ENCODE measurements at places on chromosomes 5 and 9. TPM values are rescaled to one million over a fixed set of nuclear protein-coding genes. Genes with fewer than 3 reads are reported as not detected.

ARSI gene
- not detected for polyA plus RNA-seq

ERCC6L2 gene
- polyA plus RNA-seq, result 18.3 TPM

TMC1 gene
- polyA plus RNA-seq, result not detected

RNF180 gene
- polyA plus RNA-seq, result not detected

PCDHGA2 gene
- not detected for polyA plus RNA-seq

WDR31 gene
- polyA plus RNA-seq, result not detected

- H3K4me3 ChIP-seq, result no peak overlapping the region
- no peak overlapping the region for H3K27ac ChIP-seq
- DNase-seq, result no peak
- H3K36me3 ChIP-seq, result no peaks in the 10 kb centered on the region
Observed at GRCh38 chr5:179438011-179438441, 92.8 kb upstream of the ADAMTS2 start.

DNA sequence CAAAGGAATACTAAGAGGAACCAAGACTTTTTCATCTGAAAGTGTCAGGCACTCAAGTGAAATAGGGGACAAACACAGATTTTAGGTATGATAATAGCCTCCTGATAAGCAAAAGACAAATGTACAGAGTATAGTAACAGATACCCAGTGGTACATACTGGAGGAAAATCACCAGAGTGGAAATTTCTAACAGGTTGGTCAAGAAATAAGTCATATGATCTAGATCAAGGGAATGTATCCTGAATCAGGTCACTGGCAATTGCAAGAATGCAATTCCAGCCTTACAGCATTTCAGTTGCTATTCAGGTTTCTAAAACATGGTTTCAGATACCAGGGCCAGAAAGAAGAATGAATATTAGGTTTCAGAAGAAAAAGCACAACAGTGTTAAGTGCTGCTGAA, 82.2 kb upstream of the SLCO6A1 start:
- H3K36me3 ChIP-seq, result no peaks in the 10 kb centered on the region
- no peak overlapping the region for H3K27ac ChIP-seq
- DNase-seq, result no peak
- peaks cover 2% of the 10 kb centered on the region for H3K27me3 ChIP-seq
- H3K4me1 ChIP-seq, result no peaks in the 10 kb centered on the region
- no peak overlapping the region for H3K4me3 ChIP-seq

DNA sequence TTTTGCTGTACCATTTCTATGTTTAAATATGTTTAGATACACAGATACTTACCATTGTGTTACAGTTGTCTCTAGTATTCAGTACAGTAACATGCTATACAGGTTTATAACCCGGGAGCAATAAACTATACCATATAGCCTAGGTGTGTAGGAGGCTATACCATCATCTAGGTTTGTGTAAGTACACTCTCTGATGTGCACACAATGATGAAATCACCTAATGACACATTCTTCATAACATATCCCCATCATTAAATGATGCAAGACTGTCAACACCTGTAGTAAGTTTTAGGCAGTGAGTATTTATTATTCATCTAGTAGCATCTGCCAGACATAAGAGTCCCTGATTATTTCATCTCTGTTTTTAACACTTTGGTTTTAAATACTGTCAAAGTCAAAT, 7.3 kb upstream of the DHFR start:
- H3K27ac ChIP-seq, result no peak overlapping the region
- H3K4me3 ChIP-seq, result no peak overlapping the region
- DNase-seq, result no peak
- peaks cover 16% of the 10 kb centered on the region for H3K4me1 ChIP-seq
- no peaks in the 10 kb centered on the region for H3K27me3 ChIP-seq
- H3K36me3 ChIP-seq, result peaks cover 40% of the 10 kb centered on the region

GRCh38 chr5:72540759-72541438, 33.7 kb upstream of the ZNF366 start:
- H3K27ac ChIP-seq, result no peak overlapping the region
- H3K27me3 ChIP-seq, result no peaks in the 10 kb centered on the region
- H3K36me3 ChIP-seq, result no peaks in the 10 kb centered on the region
- no peaks in the 10 kb centered on the region for H3K4me1 ChIP-seq
- H3K4me3 ChIP-seq, result no peak overlapping the region

DNA sequence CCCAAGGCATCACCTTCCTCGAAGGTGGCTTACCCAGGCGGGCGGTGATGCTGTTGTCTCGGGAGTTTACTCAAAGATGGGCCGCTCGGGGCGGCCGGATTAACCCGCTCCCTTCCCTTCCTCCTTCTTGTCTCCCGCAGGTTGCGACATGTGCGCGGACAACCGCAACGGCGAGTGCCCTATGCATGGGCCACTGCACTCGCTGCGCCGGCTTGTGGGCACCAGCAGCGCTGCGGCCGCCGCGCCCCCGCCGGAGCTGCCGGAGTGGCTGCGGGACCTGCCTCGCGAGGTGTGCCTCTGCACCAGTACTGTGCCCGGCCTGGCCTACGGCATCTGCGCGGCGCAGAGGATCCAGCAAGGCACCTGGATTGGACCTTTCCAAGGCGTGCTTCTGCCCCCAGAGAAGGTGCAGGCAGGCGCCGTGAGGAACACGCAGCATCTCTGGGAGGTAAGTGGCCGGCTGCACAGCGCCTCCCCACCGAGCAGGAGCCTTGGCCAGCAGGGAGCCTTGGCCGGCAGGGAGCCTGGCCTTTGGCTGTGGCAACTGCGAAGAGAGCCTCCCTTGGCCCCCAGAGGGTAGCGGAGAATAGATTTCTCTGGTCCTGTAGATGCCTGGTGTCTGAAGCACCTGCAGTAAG, 10.6 kb downstream of the PRDM6 start:
- no peaks in the 10 kb centered on the region for H3K36me3 ChIP-seq
- DNase-seq, result no peak
- H3K27me3 ChIP-seq, result peaks cover 17% of the 10 kb centered on the region
- no peak overlapping the region for H3K4me3 ChIP-seq
- H3K27ac ChIP-seq, result no peak overlapping the region
- no peaks in the 10 kb centered on the region for H3K4me1 ChIP-seq

DNA sequence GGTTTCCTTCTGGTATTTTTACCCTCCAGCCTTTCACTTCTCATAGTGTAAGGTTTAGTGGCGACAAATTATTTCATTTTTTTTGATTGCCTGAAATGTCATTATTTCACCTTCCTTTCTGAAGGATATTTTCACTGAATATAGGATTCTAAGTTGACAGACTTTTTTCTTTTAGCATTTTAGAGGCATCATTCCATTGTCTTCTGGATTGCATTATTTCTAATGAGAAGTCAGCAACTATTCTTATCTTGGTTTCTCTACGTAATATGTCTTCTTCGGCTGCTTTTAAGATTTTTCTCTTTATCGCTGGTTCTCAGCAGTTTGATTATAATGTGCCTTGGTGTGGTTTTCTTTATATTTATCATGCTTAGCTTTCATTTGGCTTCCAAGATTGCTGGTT, 194.2 kb downstream of the GAPVD1 start:
- no peaks in the 10 kb centered on the region for H3K27me3 ChIP-seq
- H3K36me3 ChIP-seq, result peaks cover 26% of the 10 kb centered on the region
- H3K27ac ChIP-seq, result no peak overlapping the region
- no peaks in the 10 kb centered on the region for H3K4me1 ChIP-seq

DNA sequence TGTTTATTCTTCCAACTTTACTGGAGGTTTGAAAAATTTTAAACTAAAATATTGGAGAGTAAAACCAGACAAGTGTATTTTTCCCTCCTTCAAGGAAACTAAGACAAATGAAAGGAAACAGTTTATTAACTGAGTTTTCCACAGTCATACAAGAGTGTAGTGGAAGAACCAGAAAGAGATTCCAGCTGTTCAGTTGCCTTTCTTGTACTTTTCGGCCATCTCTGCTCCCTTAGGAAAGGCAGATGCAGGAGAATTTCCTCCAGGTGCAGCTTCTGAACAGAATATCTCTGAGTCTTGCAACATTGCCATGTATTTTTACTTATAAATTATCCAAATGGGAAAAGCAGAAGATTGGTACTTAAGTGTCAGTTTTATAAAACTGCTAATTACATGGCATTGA, 217.1 kb downstream of the MAST4 start:
- peaks cover 4% of the 10 kb centered on the region for H3K27me3 ChIP-seq
- H3K27ac ChIP-seq, result no peak overlapping the region
- no peak overlapping the region for H3K4me3 ChIP-seq
- H3K4me1 ChIP-seq, result no peaks in the 10 kb centered on the region

- no peak for DNase-seq
- no peaks in the 10 kb centered on the region for H3K27me3 ChIP-seq
- no peak overlapping the region for H3K4me3 ChIP-seq
- no peak overlapping the region for H3K27ac ChIP-seq
Observed at GRCh38 chr5:92758552-92758951, 822.5 kb downstream of the NR2F1-AS1 start.

DNA sequence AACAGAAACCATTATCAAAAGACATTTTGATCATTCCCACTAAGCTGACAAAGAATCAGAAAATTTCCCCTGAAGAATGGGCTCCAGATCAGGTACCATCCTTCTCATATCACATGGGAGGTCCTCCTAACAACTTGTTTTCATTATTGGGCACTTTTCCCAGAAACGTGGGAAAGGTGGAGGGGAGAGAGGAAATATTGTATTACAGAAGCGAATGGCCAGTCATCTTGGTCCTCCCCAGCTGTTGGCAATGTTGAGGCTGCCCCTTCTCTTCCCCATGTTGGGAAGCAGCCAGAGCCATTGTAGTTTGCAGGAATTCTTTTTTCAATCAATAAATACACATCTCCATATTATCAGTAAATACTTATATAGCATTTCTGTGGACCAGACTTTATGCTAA, 126.2 kb upstream of the ZNF608 start:
- no peak overlapping the region for H3K4me3 ChIP-seq
- H3K27me3 ChIP-seq, result peaks cover 3% of the 10 kb centered on the region
- no peak for DNase-seq
- H3K4me1 ChIP-seq, result peaks cover 31% of the 10 kb centered on the region
- peaks cover 4% of the 10 kb centered on the region for H3K36me3 ChIP-seq

DNA sequence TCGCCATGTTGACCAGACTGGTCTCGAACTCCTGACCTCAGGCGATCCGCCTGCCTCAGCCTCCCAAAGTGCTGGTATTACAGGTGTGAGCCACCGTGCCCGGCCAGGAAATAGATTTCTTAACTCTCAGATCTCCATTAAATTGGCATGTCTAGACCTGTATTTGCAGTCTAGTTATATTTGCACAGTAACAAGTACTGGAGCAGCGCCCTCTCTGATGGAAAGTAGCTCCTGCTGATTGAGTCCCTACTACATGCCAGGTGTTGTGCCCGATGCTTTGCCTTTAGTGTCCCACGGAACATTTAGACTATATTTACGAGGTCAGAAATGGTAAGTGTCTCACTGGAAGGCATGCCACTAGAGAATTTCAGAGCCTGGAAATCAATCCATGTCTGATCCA, 15.8 kb upstream of the TMED9 start:
- no peak for DNase-seq
- H3K4me3 ChIP-seq, result no peak overlapping the region
- peaks cover 4% of the 10 kb centered on the region for H3K27me3 ChIP-seq

DNA sequence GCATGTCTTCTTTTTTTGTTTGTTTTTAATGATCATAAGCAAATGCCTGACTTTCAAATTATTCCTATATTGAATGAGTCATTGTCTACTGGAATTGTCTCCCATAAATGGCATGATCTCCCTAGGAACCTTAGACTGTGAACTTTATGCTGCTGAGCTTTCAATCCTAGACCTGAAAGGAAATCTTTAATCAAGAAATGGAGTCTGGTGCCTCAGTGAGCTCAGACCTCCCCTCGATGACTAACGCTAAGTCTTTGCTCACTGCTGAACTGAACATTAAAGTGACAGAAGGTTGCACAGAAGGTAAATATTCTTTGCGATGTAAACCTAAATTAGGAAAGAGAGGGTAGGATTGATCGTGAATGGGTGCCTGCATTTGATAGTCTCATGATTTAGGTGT, 745.2 kb upstream of the WWC1 start:
- no peaks in the 10 kb centered on the region for H3K4me1 ChIP-seq
- no peak overlapping the region for H3K27ac ChIP-seq
- no peak for DNase-seq

DNA sequence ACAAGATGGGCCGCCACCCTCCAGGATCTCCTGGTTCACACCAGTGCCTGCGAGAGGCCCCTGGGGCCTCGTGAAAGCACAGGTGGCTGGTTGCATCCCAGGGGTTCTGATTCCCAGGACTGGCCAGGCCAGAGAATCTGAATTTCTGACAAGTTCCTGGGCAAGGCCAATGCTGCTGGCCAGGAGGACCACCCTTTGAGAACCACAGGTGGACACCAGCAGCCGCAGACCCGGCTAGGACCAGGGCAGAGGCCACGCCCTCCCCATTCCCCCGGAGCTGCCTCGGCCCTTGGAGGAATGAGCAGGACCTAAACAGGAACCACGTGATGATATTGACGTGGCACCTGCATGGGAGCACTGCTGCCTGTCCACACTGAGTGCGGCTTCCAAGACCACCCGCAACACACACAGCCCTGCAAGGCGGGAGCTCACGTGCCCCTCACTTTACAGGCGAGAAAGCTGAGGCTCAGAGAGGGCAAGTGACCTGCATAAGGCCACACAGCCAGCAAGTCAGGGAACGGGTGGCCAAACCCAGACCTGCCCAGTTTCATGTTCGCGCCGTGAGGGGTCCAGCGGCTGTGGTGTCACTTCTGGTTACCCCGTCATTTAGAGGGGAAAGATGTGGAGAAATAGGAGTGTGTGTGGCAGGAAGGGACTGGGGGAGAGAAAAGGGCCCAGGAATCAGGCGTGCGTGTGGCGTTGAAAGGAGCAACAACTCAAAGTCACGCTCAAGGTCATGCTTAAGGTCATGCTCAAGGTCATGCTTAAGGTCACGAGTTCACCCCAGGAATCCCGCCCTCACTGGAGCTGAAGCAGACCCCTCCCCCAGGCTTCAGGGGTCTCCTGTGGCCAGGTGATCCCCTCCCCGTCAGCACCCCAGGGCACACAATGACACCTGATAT, 105.9 kb upstream of the IER5L start:
- H3K27ac ChIP-seq, result no peak overlapping the region
- no peaks in the 10 kb centered on the region for H3K4me1 ChIP-seq
- DNase-seq, result no peak
- no peak overlapping the region for H3K4me3 ChIP-seq
- no peaks in the 10 kb centered on the region for H3K36me3 ChIP-seq
- no peaks in the 10 kb centered on the region for H3K27me3 ChIP-seq

- H3K27ac ChIP-seq, result no peak overlapping the region
- H3K4me1 ChIP-seq, result peaks cover 12% of the 10 kb centered on the region
- H3K36me3 ChIP-seq, result no peaks in the 10 kb centered on the region
- H3K27me3 ChIP-seq, result peaks cover 13% of the 10 kb centered on the region
Observed at GRCh38 chr9:124040935-124041816, 29.6 kb downstream of the LHX2 start.

DNA sequence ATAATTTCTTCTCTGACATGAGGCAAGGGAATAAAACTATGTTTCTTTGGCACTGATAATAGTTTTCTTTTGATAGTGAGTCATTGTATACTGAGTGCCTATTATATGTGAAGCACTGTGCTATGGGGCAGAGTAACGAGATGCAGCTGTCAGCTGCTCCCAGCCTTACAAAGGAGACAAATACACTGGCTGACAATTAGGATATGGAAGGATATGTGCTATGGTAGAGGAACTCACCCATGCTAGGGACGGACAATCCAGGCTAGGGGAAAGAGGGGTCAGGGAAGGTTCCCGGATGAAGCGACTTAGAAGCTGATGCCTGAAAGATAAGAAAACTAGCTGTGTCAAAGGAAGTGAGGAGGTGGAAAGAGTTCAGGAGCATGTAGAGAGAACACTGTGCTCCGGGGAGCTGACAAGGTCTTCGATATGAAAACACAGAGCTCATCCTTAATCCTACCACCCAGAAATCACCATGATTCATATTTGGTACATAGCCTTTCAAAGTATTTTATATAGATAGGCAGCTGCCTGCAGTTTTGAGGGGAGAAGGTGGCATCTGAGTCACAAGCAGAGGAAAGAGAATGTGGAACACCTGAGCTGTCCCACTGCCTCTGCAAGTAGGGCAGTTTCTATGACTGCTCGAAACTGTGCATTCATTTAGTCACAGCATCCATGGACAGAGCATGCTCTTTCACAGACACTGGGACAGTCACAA, 12.1 kb downstream of the BSPRY start:
- H3K36me3 ChIP-seq, result no peaks in the 10 kb centered on the region
- H3K27me3 ChIP-seq, result peaks cover 2% of the 10 kb centered on the region
- no peak overlapping the region for H3K4me3 ChIP-seq
- H3K4me1 ChIP-seq, result no peaks in the 10 kb centered on the region
